ENCODE measurements at places on chromosomes 1 and 21.

DNA sequence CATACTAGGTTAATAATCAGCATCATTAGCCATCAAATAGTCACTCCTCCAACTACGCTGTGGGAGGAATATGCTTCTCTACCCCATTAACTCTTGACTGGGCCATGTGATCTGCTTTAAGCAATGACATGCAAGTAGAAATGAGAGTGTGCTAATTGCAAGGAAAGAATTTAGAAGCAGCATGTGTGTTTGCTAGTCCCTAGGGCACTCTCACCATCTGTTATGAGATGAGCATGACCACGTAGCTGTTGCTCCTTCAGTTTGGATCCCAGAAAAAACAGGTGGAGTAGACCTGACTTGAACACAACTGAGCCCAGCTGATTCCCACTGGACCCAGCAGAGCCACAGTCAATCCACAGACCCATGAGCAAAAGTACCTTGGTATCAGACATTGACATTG is 19.7 kb upstream of the RGS7 start:
- no peak for DNase-seq

- DNase-seq, result no peak
Observed at GRCh38 chr1:168135116-168135920, 1.4 kb downstream of the GPR161 start.

GRCh38 chr1:25146451-25146855 is 85.8 kb downstream of the SYF2 start:
- no peak for DNase-seq

- DNase-seq, result no peak
Observed at GRCh38 chr1:9542430-9542829, 3.2 kb downstream of the SLC25A33 start.

DNA sequence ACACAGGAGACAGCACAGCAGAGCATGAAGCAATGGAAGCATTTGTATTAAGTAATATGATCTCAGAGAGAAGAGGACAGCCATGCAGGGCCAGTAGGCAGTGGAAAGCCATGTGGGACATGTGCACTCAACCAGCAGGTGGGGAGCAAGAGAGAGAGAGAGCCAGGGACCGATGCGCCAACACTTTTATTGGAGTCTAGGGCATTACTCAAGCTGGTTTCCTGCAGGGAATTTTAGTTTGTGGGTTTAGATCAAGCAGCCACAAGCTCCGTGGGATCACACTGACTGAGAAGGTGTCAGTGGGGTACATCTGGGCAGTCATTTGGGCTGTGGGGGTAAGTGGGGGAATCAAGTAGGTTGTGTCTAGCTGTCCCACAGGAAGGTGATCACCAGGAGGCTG is 137.1 kb downstream of the PCBP3 start:
- DNase-seq, result no peak

DNA sequence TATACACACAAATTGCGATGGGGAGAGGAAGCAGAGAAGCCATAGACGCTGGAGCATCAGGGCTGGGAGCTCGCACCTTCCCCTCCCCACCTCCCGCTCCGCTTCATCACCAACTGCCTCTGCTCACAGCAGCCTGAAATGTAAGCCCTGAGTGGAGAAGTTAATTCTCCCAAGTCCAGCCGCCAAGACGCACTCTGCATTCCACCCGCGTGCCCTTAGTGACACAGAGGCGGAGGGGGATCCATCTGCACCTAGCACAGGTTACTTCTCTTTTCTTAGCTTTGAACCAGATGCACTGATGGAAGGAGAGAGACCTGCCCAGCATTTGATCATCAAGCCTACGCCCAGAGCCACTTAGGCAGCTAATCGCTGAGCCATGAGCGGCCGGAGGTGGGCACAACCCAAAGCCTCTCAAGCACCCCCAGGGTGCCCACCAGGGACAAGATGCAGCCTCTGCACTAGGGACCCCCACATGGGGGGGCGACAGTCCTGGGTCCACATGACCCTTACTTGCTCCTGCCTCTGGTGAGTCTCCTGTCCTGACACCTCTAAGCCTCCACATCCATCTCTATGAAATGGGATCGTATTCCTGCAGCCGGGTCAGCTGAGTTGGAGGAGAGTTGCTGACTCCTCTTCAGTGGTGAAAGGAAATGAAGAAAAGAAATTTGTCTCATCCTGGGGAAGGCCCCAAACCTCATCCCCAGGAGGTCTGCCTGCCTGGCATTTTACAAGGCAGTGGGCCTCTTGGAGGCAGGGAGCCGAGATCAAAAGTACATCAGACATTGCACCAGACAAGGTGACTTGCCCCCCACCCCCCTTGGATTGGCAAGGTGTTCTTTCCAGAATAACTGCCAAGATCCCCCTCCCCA is 316.2 kb downstream of the MATN1 start:
- no peak for DNase-seq
